KBM-7 (cell line): ENCODE measurements at places on chromosomes 2 and 18.

DNA sequence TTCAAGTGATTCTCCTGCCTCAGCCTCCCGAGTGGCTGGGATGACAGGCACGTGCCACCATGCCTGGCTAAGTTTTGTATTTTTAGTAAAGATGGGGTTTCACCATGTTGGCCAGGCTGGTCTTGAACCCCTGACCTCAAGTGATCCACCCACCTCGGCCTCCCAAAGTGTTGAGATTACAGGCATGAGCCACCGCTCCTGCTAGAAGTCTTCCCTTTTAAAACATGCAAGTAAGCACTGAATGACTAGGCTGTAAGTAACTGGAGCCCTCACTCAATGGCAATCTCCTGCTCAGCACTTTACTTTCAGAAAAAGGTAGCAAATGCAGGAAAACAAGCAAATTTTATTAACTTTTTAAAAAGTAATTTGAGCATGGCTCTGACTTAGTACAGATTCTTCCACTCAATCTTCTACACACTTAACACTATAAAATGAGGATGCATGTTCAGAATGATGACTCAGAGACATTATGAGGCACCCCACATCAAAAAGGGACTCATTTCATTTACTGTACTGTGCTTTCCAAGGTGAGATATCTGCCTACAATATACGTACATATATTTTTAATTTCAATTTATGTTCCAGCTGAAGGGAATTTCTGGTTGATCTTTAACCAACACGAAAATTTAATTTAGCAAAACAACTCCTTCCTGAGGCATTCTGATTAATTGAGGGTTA lies 6.6 kb upstream of the NCK2 start:
- DNase-seq, result no peak

DNA sequence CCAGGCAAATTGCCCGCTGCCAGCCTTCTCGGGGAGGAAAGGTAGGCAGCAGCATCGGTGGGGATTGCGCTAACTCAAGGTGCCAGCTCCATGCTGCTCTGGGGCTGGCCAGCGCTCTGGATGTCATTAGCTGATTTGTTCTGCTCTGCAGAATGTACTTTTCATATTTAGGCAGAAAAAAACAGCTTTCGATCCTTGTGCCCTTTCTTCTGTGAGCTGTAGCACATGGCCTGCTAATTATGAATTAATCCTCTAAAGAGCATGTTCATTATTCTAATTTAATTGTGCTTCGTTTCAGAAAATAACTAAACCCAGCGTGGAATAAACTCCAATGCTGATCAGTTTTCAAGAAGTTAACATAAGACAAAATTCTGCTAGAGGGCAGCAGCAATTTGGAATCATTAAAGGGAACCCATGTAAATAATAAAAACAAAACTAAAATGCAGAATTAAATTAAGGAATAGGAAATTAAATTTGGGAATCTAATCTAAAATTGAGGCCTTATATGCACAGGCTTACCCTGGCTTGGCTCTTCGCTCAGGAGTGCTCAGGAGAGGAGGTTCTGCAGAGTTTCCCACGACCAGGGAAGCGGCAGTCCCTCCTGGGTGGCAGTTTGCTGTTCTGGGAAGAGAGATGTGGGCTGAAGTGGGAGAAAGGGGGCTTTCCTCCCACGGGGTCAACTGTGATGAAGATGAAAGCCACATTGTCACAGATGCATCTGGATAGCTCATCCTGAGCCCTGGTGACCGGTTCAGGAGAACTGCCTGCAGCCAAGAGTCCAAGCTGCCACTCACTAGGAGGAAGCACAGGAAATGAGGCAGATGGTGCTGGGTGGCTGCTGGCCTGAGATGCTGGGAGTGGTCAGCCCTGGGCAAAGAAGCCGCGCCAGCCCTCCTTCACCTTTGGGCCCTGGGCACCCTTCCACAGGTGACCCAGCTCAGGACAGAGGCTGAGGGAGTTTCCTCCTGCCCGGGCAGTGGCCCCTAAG lies 93.2 kb upstream of the PKDCC start:
- no peak for DNase-seq

DNA sequence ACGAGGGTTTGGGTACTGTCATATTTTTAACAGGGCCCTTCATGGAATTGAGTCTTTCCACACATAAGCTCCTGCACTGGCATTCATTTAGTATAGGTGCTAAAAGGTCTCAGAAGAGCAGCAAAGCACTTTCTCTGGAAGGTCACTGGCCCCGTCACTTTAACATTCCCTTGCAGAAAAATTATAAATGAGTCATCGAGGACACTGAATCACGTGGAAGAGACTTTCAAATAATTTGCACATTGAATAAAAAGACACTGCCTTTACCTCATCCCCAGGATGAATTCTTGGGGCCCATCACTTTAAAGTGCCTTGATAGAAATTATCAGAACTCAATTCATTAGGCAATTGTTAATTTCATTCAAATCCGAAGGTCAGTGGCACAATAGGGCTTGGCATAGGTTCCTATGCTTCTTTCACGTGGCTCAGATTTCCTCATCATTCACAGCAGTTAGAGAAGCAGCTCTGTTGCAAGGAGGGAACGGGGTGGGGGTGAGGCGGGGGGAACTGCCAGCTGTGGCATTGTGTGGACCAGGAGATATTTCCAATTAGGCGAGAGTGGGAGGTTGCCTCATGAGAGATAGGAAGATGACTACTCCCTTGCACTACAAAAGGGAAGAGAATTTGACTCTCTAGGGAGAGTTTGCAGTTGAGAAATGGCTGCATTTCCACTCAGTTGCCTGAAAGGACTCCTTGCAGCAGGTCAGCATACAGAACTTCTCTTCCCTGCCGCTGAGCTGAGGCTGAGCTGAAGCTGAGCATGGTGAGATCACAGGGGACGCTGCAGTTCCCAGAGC lies 86.3 kb upstream of the NPAS2 start:
- no peak for DNase-seq

DNA sequence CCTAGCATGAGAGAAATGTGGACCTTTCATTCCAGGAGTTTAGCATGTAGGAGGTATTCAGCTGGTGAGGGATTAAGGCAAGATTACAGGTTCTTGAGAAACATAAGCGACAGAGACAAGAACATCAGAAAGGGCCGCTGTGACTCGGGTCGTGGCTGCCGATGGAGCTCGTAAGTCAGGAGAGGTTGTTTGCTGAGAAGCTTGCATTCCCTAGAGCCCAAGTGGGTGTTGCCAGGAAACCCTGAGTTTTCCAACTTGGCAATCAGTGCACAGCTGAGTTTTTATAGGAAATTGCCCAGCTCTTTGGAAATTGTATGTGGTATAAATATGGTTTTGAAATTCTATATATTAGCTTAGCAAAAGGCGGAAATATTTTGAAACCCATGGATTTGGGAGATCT lies 46.4 kb upstream of the CYP1B1 start:
- no peak for DNase-seq

- DNase-seq, result peak; percentile 63
Observed at GRCh38 chr2:72859831-72860262, 27.4 kb upstream of the SPR start.

DNA sequence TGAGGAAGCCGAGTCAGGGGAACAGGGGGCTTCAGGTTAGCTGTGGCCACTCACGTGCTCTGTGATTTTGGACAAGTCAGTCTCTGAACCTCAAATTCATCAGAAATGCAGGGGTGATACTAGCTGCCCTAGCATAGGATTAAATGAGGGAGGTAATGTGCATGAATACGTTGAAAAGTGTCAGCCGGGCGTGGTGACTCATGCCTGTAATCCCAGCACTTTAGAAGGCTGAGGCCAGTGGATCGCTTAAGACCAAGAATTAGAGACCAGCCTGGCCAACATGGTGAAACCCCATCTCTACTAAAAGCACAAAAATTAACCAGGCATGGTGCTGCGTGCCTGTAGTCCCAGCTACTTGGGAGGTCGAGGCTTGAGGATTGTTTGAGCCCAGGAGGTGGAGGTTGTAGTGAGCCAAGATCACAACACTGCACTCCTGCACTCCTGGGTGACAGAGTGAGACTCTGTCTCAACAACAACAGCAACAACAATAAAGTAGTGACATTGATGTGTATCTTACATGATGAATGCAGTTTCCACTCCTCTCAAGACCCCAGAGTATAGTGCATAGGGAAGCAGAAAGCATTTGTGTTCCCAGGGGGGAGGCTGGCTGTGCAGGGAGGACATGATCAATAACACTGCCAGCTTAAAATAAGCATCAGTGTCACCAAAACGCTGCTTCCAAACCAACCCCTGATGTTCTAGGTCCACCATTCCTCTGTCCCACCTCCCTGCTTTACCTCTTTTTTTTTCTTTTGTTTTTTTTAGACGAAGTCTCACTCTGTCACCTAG lies 68.8 kb downstream of the HNRNPLL start:
- no peak for DNase-seq

DNA sequence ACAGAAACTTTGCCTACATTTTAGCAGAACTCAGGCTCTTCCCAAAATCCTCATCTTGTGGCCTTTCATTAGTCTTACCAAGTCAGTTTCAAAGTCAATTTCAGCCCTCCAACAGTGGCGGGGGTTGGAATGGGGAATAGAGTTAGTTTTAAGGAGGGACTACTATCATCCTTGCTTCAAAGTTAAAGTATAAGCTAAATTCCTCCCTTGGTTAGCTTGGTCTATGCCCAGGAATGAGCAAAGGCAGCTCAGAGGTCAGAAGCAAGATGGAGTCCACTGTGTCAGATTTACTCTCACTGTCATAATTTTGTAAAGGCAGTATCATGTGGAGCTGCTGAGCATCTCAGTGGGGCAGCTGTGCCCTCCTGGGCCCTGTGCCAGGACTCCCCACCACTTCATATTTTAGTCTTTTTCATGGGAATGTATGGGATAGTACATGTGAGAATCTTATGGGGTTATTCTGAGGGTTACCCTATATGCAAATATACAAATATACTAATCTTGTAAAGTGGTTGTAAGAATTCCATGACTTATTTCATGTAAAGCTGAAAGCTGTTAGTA lies 145.2 kb upstream of the MMADHC start:
- no peak for DNase-seq

GRCh38 chr2:232584238-232584637 lies 33.7 kb downstream of the EIF4E2 start:
- no peak for DNase-seq

- DNase-seq, result no peak
Observed at GRCh38 chr18:64966667-64967066, 784.1 kb upstream of the CDH7 start.

DNA sequence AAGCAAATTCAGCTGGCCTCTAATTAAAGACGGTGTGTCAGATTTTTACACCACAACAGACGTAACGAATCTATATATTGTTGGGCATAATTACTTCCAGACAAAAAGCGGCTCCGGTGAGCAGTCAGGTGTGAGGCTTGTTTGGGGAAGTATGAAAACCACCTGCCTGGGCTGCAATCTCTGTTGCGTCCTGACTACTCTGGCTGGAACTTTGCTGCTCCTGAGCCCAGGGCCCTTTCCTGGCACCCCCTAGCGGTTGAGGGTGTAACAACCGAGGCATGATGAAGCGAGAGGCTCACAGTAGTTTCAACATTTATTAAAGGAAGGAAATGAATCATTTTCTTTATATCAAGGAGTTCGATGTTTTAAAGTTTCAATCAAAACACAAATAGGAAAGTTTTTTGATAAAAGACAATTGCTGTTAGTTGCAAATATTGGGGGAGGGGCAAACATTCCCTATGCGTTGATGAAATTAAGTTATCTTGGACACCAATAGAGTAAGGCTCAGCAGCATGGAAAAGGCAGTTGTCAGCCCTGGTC lies 10.6 kb upstream of the ITGB6 start:
- peak; percentile 70 for DNase-seq

DNA sequence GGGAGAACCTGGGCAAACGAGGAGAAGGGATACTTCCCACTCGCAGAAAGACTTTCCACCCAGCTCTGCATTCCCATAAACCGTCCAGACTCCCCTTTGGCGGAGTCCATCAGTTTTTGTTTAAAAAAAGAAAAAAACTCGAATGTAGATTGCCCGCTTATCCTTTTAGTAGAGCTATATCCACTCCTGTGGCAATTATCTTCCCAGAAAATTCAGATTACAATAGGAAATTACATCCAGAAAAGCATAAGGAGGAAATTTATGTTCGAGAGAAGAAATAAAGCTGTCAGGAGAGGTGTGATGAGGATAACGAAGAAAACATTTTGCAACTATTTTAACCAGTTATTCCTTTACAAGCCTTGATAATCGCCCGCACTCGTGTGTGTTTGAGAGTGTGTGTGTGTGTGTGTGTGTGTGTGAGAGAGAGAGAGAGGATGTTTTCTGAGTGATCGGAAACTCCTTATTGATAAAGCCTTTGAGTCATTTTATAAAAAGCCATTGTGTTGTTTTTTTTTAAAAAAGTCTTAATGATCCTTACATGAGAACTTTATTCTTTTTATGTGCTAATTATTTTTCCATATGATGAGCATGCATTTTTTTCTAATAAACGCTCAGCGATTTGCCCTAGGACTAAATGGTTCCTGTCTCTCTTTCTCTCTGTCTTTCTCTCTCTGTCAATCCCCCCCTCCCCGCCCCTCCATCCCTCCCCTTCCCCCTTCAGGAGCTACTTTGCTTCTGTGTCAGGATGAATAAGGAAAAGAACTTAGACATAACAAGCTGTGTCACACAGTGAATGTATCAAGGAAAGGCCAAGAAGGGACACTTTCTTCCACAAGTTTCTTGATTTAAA lies 1.1 kb upstream of the PPP3R1 start:
- peak; percentile 61 for DNase-seq

DNA sequence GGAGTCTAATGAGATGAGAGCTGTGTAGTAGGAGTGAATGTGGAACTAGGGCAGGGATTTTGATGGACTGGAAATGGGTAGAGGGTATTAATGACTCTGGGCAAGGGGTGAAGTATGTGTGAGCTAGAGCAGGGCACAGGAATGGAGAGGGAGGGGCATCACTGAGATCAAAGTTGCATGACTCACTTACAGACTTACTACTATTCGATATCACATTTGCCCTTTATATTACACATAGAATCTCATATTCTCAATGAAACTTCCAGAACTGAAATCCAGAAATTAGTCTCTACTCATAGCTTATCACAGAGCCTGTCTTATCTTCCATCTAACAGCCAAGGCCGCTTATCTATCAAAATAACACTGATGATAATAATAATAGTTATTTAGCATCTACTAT lies 20.0 kb upstream of the ITGB6 start:
- DNase-seq, result no peak

DNA sequence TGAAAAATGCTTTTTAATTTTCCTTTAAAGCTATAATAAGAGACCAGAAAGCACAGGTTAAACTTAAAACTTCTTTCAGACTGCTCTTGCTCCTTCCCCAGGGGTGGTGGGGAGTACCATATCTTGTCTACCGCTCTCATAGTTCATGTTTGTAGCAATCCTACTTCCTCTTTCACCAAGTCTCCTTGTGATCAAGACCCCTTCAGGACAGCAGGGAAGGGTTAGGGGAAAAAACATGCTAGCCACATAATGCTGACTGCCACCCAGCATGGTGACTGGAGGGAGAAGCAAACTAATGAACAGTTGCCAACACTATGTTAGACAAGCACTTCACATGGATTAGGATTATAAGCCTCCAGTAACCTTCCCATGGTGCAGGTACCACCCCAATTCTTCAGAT lies 8.6 kb downstream of the MYO5B start:
- DNase-seq, result no peak

DNA sequence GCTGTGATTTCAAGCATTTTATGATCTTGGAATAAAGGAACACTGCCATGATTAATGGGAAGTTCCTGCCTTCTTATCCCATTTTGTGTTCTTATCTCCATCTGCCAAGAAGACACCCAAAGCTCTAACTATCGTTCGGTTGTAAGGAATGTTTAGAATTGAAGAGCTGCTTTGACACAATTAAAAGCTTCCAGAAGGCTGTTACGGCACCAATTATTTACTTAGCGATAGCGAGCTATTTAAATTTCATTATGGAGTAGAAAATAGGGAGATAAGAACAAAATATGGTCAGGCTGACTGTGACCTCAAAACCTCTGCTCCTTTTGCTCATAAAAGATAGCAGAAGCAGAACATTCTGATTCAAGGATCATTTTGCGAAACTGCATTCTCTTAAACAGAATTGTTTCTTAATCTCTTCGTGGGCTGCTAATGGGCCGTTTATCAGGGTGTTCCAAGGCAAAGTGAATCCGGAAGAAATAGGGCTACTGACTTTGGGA lies 101.6 kb downstream of the SLC4A3 start:
- no peak for DNase-seq
